Myocyte (in vitro differentiated cells): ENCODE measurements at places on chromosomes 1 and 21. TPM values are rescaled to one million over a fixed set of nuclear protein-coding genes. Genes with fewer than 3 reads are reported as not detected.

GRCh38 chr1:64194168-64195080 lies 9.0 kb upstream of the UBE2U start:
- DNase-seq = no peak

GRCh38 chr1:174344162-174344561 lies 103.6 kb upstream of the GPR52 start:
- DNase-seq = no peak

GRCh38 chr1:23795676-23796465 lies 4.7 kb downstream of the GALE start:
- DNase-seq = no peak

TCHH gene
- not detected in 2 replicates for total RNA-seq

CHIA gene
- not detected in 2 replicates for total RNA-seq

GRCh38 chr1:210499956-210500355 lies 171.3 kb downstream of the HHAT start:
- DNase-seq = peak; percentile 79

- peak; percentile 34 for DNase-seq
Observed at GRCh38 chr1:56034222-56034621, 545.1 kb downstream of the PLPP3 start.

ACTA1 gene
- total RNA-seq = 1,702 and 1,763 TPM in 2 replicates

SPATA21 gene
- not detected in 2 replicates for total RNA-seq

DNA sequence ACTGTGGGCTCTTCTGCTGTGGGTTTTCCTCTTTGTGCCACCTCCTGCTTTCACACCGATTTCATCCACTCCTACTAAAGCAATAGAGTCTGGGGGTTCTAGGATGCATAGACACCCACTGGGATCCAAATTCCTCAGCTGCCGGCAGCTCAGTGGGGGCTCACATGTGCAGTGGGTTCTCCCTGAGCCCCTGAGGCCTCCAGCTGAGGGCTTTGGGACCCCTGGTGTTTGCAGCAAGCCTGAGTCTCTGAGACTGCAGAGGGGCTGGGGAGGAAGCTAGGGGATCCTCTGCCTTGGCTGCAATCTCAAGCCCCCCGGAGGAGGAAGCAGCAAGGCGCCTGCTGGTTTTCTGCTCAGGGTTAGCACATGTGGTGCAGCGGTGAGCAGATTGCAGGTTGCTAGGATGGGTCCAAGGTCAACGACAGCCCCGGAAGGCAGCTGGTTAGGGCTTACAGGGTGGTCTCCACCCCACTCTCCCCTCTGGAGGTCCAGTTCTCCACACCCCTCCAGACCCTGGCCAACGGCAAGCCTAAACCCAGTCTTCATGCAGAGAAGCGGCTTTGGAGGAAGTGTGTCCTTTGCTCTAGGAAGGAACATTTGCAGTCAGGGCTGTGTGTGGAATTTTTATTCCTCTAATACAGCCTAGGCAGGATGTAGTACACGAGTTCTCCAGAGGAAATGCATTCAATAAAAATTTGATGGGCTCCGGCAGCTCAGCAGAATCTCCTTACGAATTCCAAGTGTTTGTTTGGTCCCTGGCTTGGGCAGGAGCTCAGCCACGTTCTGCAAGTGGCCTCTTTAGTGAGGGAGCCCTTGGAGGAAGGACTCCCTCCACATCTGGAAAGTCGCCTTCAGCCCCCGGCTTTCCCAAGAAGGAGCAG lies 269.1 kb upstream of the VAMP3 start:
- DNase-seq = no peak

- no peak for DNase-seq
Observed at GRCh38 chr1:150810958-150811659, 3.0 kb upstream of the CTSK start.

- DNase-seq = no peak
Observed at GRCh38 chr1:9246841-9247785, 12.5 kb downstream of the H6PD start.

TFF2 gene
- not detected in 2 replicates for total RNA-seq

TRIM17 gene
- not detected in 2 replicates for total RNA-seq

DNA sequence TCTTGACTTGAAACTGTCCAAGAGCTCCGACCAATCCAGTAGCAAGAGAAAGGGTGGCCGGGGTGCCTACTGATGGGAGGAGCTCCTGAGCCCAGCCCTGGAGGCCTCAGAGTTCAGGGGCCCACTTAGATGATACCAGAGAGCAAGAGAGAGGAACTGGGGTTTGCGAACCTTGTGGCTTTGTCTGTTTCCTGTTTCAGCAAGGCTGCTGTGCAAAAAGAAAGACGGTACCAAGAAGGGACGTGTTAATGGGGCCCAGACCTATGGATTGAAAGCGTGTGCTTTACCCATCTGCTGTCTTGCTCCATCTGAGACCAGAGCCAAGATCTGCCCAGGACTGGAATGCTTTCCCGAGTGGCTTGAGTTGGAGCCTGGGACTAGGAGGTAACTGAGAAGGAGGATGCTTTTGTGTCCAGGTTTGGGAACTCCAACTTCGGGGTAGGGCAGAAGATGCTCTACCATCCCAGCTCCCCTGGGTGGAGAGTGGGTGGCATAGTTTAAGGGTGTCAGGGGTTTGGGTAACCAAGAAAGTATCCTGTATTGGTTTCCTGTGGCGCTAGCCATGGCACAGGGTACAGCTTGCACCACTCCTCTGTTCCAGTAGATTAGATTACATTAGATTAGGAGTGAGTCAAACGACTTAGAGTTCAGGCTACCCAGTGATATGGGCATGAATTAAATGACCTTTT lies at the start of gene TRAF3IP3:
Gene TRAF3IP3, plus strand, starts transcription at position 128 of the 689 bp plus-strand sequence. CDS start 3,987 bp downstream, outside the sequence.
- DNase-seq = no peak

GRCh38 chr1:2642131-2642559 lies 9.3 kb upstream of the MMEL1 start:
- no peak for DNase-seq

DNA sequence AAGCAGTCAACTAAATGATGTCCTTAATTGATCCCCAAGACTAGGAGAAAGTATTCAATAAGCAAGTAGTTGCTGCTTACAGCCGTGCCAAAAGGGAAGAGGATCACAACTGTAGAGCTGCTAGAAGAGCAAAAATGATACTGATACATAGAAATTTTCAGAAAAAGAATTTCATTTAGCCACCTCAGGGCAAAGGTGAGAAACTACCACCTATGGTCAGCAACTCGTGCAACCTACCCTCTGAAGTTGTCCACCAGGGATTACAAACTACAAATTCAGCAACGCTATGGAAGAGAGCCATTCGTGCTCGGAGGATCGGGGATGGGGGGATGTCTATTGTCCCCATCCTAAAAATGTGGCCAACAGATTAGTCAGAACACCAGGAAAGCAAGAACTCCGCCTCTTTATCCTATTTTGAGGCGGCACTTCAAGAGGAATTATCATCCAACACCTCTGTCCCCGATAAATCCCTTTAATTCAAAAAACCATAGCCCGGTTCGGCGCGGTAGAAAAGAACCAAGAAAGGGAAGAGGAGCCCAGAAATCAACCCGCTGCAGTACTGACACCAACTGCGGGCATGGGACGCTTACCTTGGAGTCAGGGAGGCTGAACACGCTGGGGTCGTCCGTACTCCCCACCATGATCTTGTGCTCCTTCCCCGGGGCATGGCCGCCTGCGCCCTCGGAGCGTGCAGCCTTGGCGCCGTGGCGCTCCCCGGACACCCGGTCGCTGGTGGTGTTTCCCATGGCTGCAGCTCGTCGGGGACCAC lies 687 bp downstream of the PRKAB2 start:
- DNase-seq = peak; percentile 20

GRCh38 chr21:32306021-32306780 lies 7.5 kb downstream of the MRAP start:
- DNase-seq = no peak

DNA sequence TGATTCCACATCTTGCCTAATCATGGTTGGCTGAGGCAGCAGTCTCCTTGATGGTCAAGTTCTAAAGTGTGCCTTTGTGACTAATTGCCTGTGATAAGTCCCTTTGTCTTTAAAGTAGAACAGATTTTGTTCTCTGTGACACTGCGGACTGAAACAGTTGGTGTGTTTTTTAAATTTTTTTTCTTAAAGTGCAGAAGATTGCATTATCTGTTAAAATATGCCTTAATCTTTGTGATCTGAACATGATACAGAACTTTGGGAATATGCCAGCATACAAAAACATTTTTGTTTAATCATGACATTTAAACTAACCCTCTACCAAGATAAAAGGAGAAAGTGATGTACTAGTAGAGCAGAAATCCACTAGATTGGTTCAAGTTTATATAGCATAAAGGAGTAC lies 1260.6 kb upstream of the ADGRL2 start:
- DNase-seq = no peak

DNA sequence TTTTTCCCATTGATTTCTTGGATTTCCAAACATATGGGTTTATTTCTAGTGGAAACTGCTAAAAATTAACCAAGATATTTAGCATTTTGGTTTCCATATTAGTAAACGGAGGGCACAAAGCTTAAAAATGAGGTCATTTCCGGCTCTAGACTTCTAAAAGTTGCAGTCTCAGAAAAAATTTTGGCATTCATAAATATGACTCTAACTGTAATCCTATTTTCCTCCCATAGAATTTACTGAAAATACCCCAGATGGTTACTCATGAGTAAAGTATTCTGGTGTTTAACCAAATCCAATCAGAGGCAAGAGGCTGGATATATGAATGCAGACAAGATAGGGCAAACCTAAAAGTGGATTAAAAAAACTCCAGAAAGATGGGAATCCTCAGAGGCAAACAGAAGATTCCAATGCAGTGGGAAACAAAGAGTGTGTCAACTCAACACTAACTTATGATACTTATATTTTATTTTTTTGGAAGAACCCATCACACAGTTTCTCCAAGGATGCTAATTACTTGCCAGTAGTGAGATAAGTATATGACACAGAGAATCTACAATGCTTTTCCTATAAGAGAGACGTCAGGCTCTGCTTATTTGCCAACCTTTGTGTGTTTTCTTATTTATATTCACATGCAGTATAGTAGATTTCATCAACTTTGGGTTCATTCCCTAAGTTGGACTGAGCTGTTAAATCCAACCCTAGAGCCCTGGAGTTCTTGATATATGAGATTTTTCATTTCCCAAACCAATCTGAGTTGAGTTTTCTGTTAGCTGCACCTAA lies 90.1 kb upstream of the BCL10 start:
- peak; percentile 56 for DNase-seq

GRCh38 chr1:74517599-74518051 lies 5.2 kb upstream of the LRRC53 start:
- no peak for DNase-seq

DNA sequence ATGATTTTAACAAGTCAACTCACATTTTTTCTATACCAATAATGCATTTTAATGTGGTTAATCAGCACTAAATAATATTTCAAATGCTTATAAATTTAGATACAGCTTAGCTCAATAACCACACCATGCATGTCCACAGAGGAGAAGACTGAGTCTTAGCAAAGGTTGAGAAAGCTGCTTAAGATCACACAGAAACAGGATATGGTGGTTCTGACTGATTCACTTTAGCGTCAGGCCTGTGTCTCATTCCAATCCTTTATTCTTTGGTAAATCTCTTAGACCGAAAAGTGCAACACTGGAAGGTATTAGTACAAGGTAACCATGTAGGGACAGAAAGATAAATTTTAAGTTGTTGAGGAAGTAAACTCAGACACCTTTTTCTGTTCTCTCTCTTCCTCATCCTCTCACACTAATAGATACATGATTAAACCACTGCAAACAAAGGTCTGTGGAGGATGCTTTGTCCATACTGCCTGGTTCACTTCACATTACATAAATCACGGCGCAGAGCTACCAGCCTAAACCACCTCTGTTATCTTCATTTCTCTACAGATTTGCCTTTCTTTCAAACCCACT lies 139.0 kb downstream of the DPYD start:
- no peak for DNase-seq

BACE2 gene
- total RNA-seq = 21.3 and 23.2 TPM in 2 replicates

- DNase-seq = no peak
Observed at GRCh38 chr1:220884109-220884980, 5.1 kb downstream of the HLX start.

FBXO2 gene
- total RNA-seq = 1.0 TPM in 1 of 2 replicates, not detected in the other

PRAMEF10 gene
- total RNA-seq = not detected in 2 replicates

- DNase-seq = peak; percentile 51
Observed at GRCh38 chr1:201309416-201309815, 26.1 kb downstream of the PKP1 start.

FCRL5 gene
- total RNA-seq = not detected in 2 replicates

DNA sequence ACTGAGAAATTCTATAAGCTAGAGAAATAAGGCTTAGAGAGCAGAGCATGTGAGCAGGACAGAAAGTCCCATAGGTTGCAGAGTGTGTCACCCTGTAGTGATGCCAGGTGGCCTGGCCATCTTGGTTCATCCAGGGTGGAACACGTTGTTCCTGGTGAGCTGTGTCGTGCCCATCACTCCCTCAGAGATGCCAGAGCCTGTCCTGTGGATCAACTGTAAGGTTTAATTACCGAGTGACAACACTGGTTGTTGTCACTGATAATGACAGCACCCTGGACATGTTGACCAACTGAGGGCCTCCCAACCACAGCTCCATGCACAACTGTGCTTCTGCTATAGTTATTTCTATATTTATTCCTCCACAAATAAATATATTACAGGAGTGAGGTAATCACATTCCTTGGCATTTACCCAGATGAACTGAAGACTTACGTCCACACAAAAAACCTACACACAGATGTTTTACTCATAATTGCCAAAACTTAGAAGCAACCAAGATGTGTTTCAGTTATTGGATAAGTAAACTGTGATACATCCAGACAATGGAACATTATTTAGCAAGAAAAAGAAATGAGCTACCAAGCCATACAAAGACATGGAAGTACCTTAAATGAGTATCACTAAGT lies 6.2 kb downstream of the C1orf198 start:
- DNase-seq = peak; percentile 53

GRCh38 chr1:88298506-88298905 lies 385.6 kb upstream of the PKN2 start:
- DNase-seq = no peak

CCDC30 gene
- 0.11 and 0.78 TPM in 2 replicates for total RNA-seq

SH2D1B gene
- total RNA-seq = not detected in 2 replicates

DNA sequence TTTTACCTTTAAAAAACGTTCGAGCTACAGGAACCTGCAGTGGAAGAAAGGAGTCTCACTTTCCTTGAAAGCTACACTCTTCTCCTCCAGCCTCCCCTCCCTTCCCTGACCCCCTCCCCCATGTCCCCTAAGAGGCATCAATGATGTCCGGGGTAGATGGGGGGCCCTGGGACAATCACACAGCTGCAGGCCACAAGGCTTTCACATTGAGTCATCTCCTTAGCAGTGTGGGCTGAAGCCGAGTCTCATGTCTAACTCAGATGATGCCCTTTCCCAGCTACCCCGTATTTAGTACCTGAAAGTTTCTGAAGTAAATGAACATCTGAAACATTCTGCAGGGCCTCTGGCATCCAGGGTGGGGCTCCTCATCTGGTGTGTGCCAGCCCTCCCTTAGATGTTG lies 6.3 kb upstream of the GPR25 start:
- DNase-seq = no peak

DNA sequence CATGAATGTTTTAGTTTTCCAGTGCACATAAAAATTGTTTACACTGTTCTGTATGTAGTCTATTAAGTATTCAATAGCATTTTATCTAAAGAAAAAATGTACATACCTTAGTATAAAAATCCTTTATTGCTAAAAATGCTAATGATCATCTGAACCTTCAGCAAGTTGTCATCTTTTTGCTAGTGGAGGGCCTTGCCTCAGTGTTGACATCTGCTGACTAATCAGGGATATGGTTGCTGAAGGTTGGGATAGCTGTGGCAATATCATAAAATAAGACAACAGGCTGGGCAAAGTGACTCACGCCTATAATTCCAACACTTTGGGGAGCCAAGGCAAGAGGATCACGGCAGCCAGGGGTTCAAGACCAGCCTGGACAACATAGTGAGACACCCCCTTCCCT lies 9.0 kb downstream of the DYNLT5 start:
- DNase-seq = peak; percentile 5

GRCh38 chr1:2574350-2574749 lies 12.2 kb upstream of the PRXL2B start:
- no peak for DNase-seq

HSD11B1 gene
- 1.2 and 2.0 TPM in 2 replicates for total RNA-seq

VASH2 gene
- 75.0 and 113 TPM in 2 replicates for total RNA-seq
